Activated gamma-delta T cell treated with Interleukin-2 at 50 U/mL for 16 hours (primary cell): ENCODE measurements at places on chromosomes 1 and 21.

DNA sequence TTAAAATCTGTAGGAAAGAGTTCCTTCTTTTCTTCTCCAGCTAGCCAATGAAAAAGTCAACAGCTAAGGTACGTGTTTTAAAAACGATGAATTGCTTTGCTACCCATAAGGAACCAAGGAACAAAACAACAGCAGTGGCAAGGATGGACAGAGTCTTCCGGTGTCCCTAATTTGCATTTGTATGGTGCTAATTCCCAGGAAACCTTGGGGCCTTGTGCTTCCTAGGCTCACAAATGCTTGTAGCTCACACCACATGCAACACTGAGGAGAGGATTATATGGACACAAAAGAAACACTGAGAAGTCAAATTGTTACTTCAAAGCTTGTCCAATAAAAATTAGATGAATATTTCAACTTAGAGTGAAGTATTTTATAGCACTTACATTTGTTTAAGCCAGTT lies 1.8 kb upstream of the PGBD5 start:
- DNase-seq: no peak

GRCh38 chr21:37119421-37120218 lies 46.6 kb downstream of the TTC3 start:
- DNase-seq: no peak

DNA sequence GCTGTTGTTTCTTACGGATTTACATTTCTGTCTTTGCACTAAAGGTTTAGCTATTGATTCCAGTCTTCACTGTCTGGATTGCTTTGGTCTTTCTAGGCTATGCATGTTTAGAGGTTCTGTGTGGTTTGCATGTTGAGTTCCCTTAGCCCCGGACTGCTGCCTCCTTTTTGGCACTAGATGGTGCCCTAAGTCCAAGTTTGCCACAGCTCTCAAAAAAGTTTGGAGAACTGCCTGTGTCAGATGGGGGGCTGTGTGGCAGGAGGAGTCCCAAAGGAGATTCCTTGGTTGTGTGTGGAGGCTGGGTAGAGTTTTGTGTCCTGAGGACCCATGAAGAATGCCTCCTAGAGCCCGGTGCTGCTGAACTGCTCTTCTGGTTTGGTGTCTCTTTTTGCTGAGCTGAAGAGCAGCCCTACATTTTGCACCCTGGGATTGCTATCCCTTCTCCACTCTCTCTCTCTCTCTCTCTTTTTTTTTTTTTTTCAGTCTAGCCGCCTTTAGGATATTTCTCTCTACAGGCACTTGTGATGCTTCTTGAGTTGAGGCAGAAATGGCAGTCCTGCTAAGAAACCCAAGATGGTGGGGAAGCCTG lies 74.4 kb downstream of the PTGS2 start:
- no peak for DNase-seq

- DNase-seq: no peak
Measured at GRCh38 chr1:77652268-77652667, 30.2 kb downstream of the ZZZ3 start.

GRCh38 chr21:14456911-14457310 lies 74.0 kb upstream of the HSPA13 start:
- DNase-seq: no peak

- DNase-seq: no peak
Measured at GRCh38 chr21:45412909-45413611, 8.1 kb downstream of the COL18A1 start.

GRCh38 chr1:235556807-235557206 lies 52.6 kb upstream of the B3GALNT2 start:
- no peak for DNase-seq

DNA sequence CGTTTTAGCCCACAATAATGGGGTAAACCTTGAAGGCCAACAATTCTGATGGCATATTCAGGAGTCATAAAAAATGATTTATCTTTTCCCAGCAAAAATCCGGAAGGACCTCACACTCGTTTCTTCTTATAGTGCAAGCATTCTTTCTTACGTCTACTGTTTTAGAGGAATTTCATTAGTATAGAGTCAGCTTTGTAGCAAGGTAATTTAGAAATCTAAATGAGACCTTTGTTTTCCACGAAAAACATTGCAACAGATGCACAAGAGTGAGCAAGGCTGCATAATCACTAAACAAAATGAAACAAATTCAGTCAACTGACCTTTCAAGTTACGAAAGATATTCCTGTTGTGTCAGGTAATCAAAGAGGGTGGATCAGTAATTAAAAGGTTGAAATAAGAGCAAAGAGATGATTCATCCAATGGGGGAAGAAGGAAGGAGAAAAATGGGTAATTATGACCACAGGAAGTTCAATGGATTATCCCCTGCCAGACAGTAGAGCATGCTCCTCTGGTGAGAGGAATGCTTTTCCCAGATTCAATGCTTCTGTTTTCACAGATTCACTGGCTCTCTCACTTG lies 560 bp upstream of the CSDE1 start:
- DNase-seq: no peak

DNA sequence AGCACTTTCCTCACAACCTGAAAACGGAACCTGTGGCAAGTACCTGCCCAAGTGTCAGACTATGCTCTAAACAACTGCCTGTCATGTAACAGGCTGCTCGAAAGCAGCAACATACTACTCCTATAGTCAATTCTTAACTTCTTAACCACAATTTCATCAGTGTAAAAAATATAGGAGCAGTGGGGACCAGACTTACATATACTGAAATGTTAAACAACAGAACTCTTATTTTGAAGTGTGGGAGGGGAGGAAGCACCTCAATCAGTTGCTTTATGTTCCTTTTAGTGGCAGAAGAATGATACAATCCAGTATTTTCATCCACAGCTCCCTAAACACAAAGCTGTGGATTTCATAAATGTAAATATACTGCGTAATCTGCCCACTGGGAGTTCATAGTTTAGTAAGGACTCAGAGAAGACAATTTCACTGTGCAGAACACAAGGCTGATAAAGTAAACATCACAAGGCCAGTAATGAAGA lies 44.2 kb downstream of the WLS start:
- DNase-seq: no peak

GRCh38 chr1:198320759-198321158 lies 164.0 kb downstream of the NEK7 start:
- DNase-seq: no peak

DNA sequence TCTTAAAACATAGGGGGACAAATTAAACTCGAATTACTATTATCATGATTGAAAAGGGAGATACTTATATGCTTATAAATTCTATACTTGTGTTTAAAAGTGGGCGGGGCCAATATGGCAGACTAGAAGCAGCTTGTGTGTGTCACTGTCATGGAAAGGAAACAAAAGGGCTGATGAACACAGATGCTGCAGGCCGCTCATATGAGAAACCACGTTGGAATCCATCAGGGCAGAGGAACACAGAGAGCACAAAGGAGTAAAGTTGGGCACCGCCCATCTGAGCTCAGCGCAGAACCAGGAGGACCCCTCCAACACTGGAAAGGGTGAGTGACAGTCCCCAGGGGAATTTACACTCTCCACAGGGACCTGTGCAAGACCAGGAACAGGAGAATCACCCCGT lies 107.0 kb downstream of the SLC5A9 start:
- no peak for DNase-seq

- no peak for DNase-seq
Measured at GRCh38 chr1:216250861-216251260, 172.4 kb downstream of the USH2A start.

DNA sequence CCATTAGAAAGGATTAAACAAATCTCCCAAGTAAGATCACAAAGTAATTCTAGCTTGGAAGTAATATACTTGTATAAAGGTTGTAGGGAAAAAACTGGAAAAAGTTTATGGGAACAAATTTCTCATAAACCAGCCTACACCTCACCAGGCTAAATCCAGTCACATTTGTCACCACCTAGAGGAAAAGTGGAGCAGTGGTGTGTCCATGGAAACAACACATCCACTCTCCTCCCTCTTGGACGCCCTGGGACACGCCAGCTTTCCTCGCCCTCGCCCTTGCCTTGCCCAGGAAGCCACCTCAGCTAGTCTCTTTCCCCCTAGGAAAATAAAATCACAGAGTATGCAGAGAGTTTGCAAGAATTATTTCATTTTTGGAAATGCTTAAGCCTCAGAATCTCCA lies 2.2 kb downstream of the PALMD start:
- DNase-seq: no peak

DNA sequence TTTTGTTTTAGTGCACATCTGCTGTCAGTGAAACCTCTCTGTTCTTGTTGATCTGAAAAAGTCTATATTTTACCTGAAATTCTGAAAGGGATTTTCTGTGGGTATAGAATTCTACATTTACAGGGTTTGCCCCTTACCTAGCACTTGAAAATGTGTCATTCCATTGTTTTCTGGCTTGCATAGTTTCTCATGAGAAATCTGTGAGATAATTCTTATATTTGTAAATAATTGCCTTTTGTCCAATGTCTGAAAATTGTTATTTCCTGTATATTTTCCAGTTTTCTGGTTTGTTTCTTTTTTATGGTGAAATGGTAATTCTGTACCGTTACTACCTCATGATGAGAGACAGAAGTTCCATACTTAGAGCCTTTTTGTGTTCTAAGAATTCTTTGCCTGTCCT lies 11.8 kb upstream of the SCAF4 start:
- no peak for DNase-seq

GRCh38 chr1:185595835-185596667 lies 138.1 kb upstream of the HMCN1 start:
- DNase-seq: peak; percentile 48

- no peak for DNase-seq
Measured at GRCh38 chr1:109478806-109479205, 4.9 kb upstream of the ATXN7L2 start.

- DNase-seq: no peak
Measured at GRCh38 chr1:96206451-96206850, 515.1 kb upstream of the PTBP2 start.

DNA sequence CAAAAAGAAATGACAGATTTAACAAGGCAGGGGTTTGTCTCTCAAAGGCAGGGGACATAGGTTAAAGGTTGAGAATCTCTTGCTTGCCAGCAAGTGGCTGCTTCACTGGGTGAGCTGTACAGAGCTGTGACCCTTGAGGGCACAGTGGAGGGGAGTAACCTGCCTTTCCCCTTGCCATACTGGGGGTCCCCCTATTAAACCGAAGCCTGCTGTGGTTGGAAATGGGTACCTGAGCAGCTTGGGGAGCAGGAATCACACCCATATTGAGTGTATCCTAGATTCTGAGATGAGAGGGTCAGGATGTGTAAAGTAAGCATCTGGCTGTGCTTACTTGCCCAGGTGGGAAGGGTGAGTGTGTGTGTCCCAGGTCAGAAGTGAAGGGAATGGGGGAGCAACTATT lies 31.8 kb downstream of the WNT4 start:
- DNase-seq: no peak

DNA sequence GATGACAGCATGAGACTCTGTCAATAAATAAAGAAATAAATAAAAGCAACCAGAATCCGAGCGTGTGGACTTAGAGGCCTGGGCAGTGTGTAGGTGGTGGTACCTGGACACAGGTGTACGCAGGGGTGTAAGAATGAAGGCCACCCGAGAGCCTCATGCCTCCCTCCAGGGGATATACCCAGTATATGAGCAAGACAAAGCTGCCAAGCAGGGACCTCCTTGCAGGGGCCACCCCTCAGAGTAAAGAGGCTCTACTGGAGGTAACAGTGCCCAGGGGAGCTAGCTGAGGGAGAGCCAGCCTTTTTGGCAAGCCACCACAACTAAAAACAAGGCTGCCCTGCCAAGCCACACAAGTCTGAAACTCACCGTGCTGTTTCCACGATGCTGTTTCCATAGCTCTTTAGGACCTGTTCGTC lies 179.2 kb upstream of the RAB4A start:
- DNase-seq: no peak

DNA sequence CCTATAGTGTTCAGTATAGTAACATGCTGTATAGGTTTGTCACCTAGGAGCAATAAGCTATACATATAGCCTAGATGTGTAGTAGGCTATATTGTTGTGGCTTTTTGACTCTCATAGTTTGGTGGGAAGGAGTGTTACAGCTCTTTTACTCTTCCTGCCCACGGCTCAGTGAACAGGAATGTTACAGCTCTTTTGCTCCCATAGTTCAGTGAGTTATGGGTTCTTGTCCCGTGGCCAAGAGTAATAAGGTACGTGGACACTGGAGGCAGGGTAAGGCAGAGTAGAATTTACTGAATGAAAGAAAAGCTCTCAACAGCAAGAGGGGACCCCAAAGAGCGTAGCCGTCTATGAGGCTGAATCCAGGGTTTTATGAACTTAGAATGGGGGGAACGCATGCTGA lies 734.3 kb downstream of the ADGRL2 start:
- no peak for DNase-seq

DNA sequence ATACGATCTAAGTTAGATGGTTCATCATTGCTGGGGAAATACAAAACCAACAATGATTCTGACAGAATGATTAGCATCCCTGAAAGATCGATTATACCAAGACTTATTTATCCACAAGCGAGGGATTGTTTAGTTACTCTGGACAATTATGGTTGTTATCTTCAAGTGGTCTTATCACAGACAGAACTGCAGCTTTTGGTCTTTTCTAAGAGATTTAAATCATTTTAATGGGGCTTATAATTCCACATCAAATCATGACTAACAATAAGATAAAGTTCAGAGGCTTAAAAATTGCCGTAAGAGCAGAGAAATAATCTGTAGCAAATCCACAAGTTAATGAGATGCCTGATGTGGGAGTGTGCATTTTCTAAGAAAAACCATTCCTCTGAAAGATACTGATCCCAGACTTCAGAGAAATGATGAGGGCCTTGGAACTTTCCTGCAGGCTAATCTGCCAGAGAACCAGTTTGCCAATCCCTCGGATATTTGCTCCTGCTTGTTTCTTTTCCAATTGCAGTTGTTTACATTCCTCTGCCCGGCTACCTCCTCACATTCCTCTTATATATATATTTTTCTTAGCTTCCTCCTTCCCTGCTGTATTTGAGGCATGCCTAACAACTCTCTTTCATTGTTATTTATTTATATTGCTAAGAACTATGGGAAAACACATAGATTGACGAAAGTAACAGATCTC lies 134.8 kb downstream of the BACH1 start:
- DNase-seq: no peak

- no peak for DNase-seq
Measured at GRCh38 chr21:24895885-24896734, 711.2 kb downstream of the MRPL39 start.

DNA sequence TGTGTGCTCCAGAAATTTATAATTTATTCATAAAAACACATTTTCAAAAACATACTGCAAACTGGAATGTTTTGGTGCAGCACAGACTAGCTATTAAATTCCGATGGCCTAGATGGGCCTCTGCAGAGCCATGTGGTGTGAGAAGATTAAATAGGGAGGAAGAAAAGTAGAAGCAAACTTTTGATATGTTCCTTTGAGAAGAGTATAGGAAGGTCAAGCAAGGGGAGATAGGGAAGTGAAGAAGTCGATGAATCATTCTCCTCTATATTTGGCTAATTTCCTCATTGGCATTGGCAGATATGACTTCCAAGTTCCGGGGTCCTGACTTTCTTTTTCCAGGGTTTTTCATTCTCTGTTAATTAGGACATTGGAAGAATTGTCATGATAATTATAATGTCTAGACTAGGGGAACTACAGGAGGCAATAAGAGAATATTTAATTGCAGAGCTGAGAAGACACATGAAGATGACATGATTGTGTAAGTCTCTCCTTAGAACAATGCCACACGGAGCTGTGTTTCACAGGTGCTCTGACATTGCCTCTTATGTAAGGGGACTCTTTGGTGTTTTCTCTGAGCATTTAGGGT lies 19.3 kb upstream of the ZNF326 start:
- DNase-seq: no peak
